ENCODE measurements at places on chromosomes 16 and 17.

GRCh38 chr17:78019367-78019975, 61.0 kb downstream of the TNRC6C start:
- peak; percentile 10 for DNase-seq

- no peak for DNase-seq
Measured at GRCh38 chr17:63369233-63369632, 76.9 kb downstream of the CYB561 start.

DNA sequence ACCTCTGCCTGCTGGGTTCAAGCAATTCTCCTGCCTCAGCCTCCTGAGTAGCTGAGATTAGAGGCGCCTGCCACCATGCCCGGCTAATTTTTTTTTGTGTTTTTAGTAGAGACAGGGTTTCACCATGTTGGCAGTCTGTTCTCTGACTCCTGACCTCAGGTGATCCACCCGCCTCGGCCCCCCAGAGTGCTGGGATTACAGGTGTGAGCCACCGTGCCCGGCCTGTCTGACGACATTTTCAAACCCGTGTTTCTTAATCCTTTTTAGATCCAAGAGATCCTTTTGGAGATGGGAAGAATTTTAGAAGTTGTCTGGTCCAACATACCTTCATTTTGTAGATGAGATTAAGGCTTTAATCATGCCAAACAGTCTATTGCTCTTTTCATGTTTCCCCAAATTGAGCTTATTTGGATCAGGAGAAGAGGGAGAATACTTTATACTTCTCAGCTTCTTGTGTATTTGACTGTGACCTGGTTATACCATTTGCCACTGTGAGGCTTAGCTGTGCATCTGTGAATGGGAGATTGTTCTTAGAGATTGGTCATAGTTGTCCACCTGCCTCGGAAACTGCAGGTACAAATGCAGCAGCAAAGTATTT, 25.8 kb downstream of the USP10 start:
- no peak for DNase-seq

DNA sequence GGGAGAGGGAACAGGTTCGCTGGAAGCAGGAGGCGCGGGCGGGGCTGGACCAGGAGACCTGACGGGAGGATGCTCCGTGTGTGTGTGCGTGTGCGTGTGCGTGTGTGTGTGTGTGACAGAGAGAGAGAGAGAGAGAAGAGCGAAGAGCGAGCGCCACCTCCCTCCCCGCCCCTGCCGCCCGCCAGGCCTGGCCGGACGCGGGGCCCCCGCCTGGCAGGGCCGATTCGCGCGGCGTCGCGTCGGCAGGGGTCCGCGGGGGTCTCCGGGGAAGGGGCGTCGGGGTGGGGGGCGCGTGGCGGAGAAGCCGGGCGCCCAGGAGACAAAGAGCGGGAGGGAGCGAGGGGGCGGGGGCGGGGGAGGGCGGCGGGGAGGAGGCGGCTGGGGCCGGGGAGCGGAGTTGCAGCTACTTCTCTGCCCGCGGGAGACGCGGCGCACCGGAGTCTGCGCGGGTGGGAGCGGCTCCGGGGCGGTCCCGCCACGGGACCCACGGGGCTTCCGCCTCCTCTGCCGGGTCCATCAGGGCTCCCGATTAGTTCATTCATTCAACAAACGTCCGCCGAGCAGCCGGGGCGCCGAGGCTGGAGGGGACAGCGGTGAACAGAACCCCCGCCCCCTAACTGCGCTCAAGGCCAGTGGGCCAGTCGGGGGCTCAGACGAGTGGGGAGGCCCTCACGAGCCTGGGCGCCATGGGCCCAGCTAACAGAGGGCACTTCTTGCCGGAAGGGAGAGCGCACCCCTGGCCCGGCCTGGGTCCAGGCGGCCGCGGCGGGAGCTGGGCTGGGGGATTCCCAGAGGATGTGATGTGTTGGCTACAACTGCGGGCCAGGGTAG, at the start of gene SAMD14:
Gene SAMD14, minus strand, starts transcription at position 433 of the 831 bp plus-strand sequence. CDS start 5,201 bp downstream, outside the sequence.
- DNase-seq: no peak

GRCh38 chr17:13230350-13231264, 212.8 kb upstream of the ELAC2 start:
- DNase-seq: no peak

DNA sequence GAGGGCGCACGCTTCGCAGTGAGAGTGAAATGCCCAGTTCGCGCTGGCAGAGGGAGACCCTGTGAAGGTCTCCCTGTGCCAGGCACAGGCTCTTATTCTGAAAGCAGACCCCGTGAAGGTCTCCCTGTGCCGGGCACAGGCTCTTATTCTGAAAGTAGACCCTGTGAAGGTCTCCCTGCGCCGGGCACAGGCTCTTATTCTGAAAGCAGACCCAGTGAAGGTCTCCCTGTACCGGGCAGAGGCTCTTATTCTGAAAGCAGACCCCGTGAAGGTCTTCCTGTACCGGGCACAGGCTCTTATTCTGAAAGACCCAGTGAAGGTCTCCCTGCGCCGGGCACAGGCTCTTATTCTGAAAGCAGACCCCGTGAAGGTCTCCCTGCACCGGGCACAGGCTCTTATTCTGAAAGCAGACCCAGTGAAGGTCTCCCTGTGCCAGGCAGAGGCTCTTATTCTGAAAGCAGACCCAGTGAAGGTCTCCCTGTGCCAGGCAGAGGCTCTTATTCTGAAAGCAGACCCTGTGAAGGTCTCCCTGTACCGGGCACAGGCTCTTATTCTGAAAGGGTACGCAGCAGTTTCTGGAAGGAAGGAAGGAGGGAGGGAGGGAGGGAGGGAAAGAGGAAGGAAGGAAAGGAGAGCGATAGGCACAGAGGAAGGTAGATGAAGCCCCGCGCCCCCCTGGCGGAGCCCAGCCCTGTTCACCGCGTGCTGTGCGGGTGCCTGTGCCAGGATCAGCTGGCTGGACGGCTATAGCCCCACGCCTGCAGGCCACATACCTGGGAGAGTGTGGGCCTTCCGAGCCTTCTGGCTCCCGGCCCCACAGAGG, 55.3 kb downstream of the WDR45B start:
- DNase-seq: peak; percentile 49

DNA sequence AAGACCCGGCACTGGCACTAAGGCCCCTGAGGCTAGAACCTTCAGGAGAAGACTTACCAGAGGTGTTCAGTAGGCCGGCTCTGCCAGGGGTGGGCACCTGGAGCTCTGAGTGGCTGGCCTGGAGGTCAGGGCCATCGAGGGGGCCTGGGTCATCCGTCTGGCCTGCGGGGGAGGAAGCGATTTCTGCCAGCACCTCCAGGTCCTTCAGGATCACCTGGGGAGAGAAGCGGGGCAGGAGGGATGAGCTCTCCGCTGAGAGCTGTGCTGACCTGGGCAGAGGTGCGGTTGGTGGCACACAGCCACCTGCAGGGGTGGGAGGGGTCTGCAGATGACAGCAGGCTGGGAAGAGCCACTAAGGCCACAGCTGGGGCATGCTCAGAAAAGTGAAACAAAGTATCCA, 56.6 kb downstream of the VAC14 start:
- no peak for DNase-seq

DNA sequence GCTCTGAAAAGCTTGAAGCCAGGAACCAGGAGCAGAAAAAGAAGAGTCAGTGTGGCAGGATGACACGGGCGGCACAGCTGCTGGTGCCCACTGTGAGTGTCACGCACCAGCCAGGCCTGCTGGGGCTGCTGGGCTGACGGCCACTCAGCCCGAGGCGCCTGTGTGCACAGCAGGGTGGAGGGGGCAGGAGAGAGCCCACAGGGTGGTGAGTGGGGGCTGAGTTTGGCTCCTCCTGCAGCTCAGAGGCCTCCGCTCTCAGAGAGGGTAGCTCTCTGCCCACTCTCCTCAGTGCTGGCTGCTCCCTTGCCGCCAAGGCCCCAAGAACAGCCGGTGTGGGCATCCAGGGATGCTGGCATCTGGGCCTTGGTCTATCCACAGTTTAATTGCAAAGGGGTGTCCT, 59.6 kb downstream of the GSG1L start:
- no peak for DNase-seq

- DNase-seq: no peak
Measured at GRCh38 chr17:18191236-18191667, 7.6 kb downstream of the ALKBH5 start.

DNA sequence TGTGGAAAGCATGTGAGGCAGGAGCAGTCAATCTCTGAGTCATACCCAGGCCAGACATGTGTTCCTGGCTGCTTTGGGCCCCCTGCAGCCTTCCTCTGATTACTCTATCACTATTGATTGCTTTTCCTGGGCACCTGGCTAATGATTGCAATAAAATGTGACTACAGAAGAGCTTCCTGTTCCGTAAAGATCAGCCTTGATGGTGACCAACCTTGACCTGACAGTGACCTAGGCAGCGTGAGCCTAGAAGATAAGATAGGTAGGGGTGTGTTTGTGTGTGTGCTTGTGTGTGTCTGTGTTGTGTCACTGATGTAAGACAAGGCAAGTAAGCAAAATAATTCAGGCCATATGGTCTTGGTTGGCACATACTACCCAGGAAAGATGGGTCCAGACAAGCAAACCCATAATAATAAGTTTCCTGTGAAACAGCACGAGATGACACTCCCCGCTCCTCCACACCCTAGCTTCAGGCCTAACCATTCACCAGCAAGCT, 367.7 kb upstream of the CDH11 start:
- no peak for DNase-seq

- DNase-seq: no peak
Measured at GRCh38 chr16:86681031-86681756, 102.8 kb downstream of the FOXL1 start.

GRCh38 chr17:27538156-27538955, 82.1 kb downstream of the KSR1 start:
- no peak for DNase-seq

GRCh38 chr17:78981010-78981888, 1.5 kb upstream of the LGALS3BP start:
- no peak for DNase-seq

- DNase-seq: peak; percentile 87
Measured at GRCh38 chr17:48003417-48004151, 32.7 kb downstream of the CDK5RAP3 start.

GRCh38 chr17:72465191-72466024, 344.6 kb downstream of the SOX9 start:
- no peak for DNase-seq

- no peak for DNase-seq
Measured at GRCh38 chr17:19285213-19285900, 48.2 kb downstream of the EPN2 start.

DNA sequence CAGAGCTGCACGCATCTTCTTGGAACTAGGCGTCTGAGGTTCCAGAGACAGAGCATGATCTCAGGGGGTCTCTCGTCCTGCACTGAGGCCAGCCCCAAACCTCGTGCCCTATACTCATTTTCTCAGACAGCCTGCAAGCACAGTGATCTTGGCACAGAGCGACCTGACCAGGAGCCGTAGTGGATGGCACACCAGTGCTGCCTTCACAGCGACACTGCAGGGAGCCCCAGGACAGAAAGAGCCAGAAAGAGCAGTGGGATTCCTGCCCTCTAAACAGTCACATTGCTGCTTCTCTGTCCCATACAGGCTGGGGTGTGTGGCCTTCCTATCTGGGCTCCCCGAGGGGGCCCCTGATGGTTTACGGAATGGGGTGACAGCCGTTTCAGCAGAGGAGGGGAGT, 131.0 kb downstream of the RBFOX3 start:
- no peak for DNase-seq

GRCh38 chr17:74206332-74206818, 2.9 kb downstream of the RPL38 start:
- no peak for DNase-seq

DNA sequence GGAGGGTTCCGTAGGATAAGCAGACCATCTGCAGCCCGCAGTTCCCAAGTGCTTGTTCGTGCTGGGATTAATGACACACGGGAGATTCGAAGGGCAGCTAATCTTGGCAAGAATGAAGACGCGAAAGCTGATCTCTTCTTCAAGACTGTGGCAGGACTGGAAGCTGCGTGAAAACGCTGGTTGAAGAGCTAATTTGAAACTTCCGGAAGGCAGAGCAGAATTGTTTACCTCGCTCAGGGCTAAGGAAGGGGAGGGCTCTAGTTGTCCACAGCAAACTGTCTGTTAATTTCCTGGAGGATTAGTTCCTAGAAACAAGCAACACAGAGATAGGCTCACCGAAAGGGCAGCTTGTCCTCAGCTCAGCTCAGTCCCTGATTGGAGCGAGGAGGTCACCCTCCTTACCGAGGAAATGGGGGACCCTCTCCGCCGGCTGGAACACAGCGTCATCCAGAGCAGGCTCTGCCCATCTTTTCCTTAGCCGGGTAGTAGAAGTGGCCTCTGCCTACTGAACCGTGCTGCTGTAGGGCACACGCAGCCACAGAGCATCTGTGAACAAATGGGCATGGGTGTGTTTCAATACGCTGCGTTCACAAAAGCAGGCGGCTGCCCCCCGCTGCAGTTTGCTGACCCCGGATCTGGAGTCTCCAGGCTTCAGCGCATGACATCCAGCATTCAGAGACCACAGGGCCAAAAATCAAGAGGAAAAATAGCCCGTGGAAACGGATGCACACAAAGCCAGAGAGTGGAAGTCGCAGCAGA, 16.7 kb upstream of the BAIAP2 start:
- peak; percentile 28 for DNase-seq

DNA sequence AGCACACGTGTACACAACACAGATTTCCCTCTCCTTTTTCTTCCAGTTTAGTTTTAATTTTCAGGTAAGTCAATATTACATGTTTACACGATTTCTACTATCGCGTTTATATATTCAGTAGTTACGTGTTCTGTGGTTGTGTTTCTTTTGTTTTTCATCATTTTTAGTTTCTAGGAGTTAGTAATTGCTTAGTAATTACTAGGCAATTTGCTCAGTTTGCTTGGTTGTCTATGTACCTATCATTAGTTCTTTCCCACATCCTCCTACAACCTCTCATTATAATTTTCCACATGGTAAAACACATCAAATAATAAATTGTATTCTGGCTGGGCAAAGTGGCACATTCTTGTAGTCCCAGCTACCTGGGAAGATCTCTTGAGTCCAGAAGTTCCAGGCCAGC, 24.6 kb upstream of the GUCY2D start:
- DNase-seq: peak; percentile 17

GRCh38 chr17:6959700-6960099, 36.1 kb upstream of the ALOX12 start:
- DNase-seq: no peak

DNA sequence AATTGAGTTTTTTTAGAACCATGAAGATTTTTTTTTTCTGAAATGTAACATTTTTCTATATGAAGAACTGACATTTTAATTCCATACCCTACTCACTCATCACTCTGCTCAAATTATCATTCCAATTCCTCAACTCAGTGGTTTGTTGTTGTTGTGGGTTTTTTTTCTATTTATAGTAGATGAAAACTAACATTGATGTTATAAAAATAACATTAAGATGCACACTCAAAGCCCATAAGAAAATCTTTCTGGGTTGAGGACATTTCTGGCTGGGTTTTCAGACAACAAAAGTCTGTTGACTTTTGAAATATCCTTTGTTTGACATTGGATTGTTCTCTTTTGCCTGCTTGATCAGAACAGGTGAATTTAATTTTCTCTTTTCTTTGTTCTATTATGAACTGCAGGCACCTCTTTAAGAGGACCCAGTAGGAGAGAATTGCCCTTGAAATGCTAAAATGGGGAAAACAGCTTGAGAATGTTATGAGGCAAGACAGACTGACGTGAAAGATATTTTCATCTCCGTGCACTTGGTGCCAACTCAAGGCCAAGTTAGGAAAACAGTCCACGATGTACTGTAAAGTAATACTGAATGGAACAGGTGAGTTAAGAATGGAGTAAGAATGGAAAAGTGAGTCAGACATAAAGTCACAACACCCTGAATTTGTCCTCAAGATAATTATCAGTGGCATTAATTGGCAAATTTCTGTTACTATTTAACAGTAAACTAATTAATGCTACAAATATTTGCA, 16.1 kb upstream of the ABCA5 start:
- DNase-seq: peak; percentile 18

GRCh38 chr17:58320570-58321323, 7.8 kb downstream of the TSPOAP1 start:
- DNase-seq: no peak

- DNase-seq: no peak
Measured at GRCh38 chr17:62673614-62674362, 46.3 kb downstream of the MRC2 start.

GRCh38 chr17:76297436-76297835, 10.6 kb downstream of the QRICH2 start:
- DNase-seq: no peak
